Left ventricle myocardium inferior (tissue), 1 donor: ENCODE measurements at places on chromosomes 3 and 15. TPM values are rescaled to one million over a fixed set of nuclear protein-coding genes. Genes with fewer than 3 reads are reported as not detected.

- peak overlapping the region; percentile 73 for H3K27ac ChIP-seq
- H3K27me3 ChIP-seq: no peaks in the 10 kb centered on the region
- no peaks in the 10 kb centered on the region for H3K36me3 ChIP-seq
- no peak overlapping the region for H3K4me3 ChIP-seq
Measured at GRCh38 chr3:187105700-187106099, 33.6 kb downstream of the RPL39L start.

DNA sequence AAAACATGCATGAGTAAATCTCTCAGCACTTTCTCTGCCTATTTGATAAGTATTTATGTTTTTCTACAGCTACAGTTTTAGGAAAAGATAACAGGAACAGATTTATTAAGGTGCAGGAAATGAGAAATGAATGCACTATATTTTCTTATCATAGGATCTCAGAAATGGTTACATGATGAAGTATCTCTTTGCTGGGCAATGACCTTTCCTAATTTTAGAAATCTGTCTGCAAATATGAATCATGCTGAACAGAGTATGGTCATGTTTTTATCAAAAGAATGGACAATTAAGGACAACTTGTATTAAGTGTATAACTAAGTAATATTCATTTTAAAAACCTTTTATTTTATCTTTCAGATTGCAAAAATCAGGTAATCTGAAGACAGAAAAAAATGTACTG, 53.8 kb upstream of the SPPL2A start:
- DNase-seq: no peak
- H3K27ac ChIP-seq: no peak overlapping the region
- H3K36me3 ChIP-seq: no peaks in the 10 kb centered on the region

GRCh38 chr3:20225769-20226168, 39.8 kb upstream of the SGO1 start:
- no peak overlapping the region for H3K27ac ChIP-seq
- H3K27me3 ChIP-seq: no peaks in the 10 kb centered on the region
- no peaks in the 10 kb centered on the region for H3K36me3 ChIP-seq
- no peak for DNase-seq
- no peak overlapping the region for H3K4me3 ChIP-seq

GRCh38 chr3:141086188-141086587, 35.0 kb downstream of the SPSB4 start:
- peaks cover 47% of the 10 kb centered on the region for H3K4me1 ChIP-seq
- no peaks in the 10 kb centered on the region for H3K36me3 ChIP-seq
- no peak overlapping the region for H3K27ac ChIP-seq
- DNase-seq: no peak
- no peaks in the 10 kb centered on the region for H3K27me3 ChIP-seq
- no peak overlapping the region for H3K4me3 ChIP-seq

DNA sequence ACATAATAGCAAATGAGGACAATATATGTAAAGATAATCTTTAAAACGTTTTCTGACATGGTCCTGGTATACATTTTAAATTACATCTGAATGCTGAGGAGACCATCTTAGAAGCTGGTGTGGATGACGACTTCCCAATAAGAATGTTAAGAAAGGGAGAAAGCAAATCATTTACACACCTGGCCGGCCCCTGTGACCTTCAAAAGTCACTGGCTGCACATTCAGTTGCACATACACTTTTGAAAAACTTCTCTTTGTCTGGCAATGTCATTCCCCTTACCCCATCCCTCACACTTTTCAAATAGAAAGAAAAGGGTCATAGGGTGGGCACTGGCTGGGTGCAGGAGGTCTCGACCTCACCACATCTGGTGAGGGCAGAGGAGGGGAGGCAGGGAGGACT, 391.0 kb downstream of the MECOM start:
- no peak for DNase-seq
- no peaks in the 10 kb centered on the region for H3K4me1 ChIP-seq
- no peak overlapping the region for H3K27ac ChIP-seq
- H3K36me3 ChIP-seq: no peaks in the 10 kb centered on the region
- no peaks in the 10 kb centered on the region for H3K27me3 ChIP-seq

DNA sequence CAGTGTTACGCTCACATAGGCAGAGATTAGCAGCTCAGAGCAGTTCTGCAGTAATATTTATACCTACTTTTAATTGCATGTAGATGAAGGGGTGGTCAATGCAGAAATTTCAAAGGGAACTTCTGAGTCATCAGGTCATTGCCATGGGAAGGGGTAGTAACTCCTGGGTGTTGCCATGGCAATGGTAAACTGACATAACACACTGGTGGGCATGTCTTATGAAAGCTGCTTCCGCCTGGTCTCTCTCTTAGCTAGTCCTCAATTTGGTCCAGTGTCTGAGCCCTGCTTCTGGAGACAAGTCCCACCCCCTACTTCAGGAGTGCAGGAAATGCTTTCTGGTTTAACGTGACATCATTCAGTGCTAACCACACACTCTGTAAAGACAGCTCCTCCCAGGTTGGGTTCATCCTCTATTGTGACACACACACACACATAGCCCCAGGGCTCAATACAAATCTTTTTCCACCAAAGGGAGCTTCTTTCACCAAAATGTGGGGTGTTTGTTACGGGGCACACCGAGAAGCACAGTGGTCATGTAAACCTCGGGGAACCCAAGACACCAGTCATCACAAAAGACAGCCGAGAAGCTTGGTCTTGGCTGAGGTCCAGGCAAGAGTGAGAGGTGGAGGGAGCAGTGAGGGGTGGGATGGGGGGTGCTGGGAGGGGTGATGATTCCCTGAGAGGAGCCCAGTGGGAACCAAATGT, 74.5 kb downstream of the TLE3 start:
- no peaks in the 10 kb centered on the region for H3K36me3 ChIP-seq
- no peak overlapping the region for H3K4me3 ChIP-seq
- no peak for DNase-seq
- peak overlapping the region; percentile 42 for H3K27ac ChIP-seq
- H3K27me3 ChIP-seq: peaks cover 65% of the 10 kb centered on the region

CHL1 gene
- total RNA-seq: 8.8 TPM
